ENCODE measurements at places on chromosomes 3 and 15.

DNA sequence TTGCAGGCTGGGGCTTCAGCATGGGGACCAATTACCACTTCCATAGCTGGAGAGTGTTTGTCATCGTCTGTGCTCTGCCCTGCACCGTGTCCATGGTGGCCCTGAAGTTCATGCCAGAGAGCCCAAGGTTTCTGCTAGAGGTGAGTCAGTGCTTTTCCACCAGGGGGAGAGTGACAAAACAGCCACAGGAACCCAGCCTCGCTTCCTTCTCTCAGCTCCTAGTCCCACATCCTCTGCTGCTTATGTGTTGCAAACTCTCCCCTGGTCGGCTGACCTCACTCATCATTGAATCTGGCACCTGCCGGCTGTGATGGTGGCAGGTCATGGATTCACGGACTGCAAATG is 158.3 kb downstream of the SV2B start:
- no peak for DNase-seq

DNA sequence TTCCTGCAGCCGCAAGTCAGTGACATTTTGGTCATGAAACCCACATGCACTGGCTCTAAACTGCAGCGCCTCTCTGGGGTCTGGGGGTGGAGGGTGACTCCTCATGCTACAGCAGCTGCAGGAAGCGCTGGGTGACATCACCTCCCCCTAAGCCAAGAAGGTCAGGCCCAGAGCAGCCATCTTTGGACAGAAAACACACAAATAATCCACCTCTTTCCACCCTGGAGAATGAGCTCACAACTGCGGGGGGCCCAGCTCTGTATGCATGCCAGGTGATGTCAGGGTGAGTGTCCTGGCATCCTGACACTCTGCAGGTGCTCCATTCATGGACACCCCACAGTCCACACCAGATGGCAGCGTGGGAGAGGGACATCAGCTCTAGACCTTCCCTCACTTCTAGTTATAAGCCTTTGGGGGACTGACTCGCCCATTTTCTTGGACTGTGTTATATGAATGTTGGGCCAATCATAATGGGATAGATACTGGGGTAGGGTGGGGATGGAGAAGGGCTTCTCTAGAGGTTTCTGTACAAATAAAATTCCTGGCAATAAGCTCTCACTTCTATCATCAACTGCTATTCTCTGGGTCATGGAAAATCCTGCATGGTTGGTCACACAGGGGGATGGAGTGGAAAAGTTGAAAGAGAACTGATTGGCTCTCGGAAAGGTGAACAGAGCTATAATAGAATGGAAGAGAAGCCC is 70.7 kb upstream of the THBS1 start:
- peak; percentile 71 for DNase-seq

DNA sequence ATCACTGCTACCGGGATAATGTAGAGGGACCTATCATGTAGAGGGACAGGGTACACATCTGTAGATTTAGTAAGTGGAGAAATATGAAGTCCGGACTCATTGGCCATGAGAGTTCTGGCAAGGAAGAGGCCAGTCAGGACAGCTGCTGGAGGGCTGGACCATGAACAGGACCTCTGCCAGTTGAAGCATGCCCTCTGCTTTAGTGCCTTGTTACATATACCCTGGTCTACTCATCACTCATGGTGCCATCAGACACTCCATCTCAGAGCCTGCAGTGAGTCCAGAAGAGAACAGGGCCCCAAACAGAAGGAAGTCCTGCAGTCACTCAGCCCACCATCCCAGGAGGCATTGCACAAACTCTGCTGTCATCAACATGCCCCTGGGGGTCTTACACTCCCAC is 54.7 kb upstream of the CA12 start:
- no peak for DNase-seq

DNA sequence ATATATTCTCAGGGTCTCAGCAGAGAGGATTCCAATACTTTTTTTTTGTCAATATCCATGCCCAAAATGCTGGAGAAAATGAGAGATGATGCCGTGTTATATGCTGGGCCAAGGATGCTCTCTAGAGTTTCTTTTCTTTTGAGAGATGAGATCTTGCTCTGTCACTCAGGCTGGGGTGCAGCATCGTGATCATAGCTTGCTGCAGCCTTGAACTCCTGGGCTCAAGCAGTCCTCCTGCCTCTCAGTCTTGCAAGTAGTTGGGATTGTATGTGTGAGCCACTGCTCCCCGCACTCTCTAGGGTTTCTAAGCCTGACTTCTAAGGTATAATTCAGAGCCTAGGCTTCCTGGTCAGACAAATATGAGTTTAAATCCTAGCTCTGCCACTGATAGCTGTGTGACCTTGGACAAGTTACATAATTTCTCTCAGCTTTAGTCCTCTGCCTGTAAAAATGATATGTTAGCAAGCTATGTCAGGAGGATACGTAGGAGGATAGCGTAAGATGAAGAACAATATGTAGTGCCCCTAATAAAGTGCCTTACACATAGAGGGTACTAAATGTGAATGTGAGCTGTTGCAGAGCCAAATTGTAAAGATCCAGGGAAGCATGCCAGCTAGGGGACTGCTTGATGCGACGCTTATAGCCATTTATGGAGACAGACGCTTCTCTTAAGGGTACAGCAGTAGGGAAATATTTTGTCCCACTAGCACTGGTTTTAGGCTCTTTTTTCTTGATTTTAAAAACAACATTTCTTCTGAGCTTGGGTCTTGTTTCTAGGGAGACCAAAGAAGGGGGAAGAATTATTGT is 7.4 kb downstream of the STARD9 start:
- DNase-seq = no peak

DNA sequence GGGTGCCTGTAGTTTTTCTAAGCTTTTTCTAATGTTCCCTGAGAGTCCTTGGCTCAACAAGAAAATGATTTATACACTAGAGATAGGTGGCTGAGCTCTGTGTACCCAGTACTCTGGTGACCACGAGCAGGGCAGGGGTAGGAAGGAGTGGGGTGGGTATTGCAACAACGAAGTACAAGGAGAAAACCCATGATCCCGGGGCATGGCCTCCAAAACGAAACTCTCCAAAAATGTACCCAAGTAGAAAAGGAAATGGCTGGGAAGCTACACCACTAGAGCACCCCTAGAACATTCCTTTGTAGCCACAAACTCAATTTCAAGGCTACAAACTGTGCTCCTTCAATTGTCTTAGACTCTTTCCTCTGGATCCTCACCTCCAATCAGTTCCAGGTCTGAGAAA is 138.9 kb downstream of the DUT start:
- DNase-seq = no peak

DNA sequence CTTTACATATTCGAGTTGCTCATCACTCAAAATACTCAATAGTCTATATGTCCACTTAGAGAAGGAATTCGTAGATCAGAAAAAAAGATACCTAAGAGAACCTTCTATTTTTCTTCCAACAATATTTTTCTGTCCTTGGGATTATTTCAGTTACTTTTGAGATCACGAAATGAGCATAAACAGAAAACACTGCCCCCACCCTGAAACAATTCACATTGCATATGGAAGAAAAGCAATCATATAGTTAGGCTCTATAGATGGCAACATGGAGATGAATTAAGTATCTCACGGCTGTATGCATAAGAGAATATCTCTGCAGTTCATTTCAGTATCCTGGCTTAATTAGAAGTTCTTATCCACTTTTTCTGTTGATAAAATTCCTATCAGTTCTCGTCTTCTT is 391.1 kb downstream of the FGF12 start:
- no peak for DNase-seq

GRCh38 chr3:8324747-8325146 is 176.9 kb upstream of the LMCD1 start:
- no peak for DNase-seq

DNA sequence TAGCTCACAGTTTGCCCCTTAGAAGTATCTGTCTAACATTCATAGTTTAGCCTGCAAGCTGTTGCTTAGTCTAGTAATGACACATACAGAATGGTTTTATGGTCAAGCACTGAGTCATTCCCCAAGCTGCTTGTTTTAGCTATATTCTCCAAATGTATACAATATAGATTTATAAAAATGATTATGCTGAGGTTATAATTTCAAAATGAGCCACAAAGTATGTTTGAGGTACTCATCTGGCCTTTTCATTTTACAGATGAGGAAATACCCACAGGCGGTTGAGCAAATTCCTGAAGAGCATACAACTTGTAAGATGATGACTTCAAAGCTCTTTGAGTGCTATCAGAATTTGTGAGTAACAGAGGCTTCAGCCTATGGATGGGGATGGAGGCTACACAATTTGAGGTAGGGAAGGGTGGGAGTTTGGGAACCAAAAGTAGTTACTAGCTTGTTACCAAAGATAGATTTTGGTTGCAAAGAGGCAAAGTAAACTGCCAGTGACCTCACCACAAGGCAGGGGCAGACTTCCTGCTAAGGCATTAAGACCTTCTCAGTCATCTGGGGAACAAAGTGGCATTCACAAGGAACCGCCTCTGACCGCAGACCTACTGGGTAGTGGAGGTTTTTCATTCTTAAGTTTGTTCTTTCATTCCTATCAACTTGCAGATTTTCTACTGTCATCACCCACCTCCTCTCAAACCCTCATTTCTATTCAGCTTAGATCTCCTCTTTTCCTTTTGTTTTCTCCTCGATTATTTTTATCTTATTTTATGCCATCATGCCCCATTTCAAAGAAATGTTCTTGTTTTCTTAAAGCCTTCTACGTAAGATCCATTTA is 257.2 kb upstream of the NECTIN3 start:
- no peak for DNase-seq

DNA sequence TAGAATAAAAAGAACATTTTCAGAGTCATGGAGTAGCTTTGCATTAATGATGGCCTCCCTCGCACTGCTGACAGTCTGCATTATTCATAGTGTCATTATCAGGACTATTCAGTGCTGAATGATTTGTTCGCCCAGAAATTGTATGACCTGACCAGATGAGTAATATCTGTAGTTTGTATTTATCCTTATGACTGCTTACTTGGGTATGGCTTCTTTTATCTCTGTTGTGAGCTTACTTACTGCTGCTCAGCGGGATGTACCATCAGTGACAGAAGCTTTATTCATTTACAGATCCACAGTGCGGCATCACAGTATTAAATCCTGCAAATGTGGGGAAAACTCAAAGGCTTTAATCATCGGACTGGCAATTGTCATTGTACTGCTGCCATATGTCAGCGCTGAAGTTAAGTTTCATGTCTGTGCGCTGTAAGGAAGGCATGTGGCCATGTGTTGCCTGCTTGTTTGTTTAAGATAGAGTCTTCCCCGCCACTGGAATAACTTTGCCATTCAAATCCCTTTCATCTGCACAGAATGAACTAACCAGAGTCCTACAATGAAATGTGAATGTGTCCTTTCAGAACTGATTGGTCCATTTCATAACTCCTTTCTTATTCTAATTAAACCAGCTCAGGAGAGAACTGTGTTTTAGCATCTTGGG is 262.2 kb downstream of the CHL1 start:
- DNase-seq = no peak

- DNase-seq = no peak
Measured at GRCh38 chr3:134388788-134389485, 14.7 kb upstream of the AMOTL2 start.
